ENCODE measurements at places on chromosomes 6 and 20.

- DNase-seq, result no peak
Measured at GRCh38 chr20:41437836-41438235, 71.2 kb upstream of the EMILIN3 start.

- DNase-seq, result no peak
Measured at GRCh38 chr6:156741287-156742073, 35.7 kb upstream of the ARID1B start.

GRCh38 chr6:82144852-82145340, 102.6 kb downstream of the IBTK start:
- no peak for DNase-seq

DNA sequence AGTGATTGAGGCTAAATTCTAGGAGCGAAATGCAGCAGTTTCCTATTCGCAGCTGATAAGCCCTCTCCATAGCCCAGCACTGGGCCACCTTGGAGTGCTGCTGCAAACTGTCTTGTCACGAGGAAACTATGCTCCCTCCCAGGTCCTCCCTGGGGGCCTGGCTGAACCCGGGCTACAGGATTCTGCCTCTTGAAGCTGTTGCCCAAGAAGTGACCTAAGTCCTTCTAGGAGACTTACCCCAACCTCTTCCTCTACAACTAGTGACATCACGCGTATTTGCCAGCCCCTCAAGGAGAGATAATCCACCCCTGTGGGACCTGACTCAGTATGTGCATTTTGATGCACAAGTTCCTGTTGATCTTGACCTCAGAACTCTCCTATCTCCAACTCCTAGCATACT, 26.5 kb upstream of the ZFAND3 start:
- DNase-seq, result no peak

- DNase-seq, result no peak
Measured at GRCh38 chr20:48335308-48336050, 492.3 kb downstream of the PREX1 start.

DNA sequence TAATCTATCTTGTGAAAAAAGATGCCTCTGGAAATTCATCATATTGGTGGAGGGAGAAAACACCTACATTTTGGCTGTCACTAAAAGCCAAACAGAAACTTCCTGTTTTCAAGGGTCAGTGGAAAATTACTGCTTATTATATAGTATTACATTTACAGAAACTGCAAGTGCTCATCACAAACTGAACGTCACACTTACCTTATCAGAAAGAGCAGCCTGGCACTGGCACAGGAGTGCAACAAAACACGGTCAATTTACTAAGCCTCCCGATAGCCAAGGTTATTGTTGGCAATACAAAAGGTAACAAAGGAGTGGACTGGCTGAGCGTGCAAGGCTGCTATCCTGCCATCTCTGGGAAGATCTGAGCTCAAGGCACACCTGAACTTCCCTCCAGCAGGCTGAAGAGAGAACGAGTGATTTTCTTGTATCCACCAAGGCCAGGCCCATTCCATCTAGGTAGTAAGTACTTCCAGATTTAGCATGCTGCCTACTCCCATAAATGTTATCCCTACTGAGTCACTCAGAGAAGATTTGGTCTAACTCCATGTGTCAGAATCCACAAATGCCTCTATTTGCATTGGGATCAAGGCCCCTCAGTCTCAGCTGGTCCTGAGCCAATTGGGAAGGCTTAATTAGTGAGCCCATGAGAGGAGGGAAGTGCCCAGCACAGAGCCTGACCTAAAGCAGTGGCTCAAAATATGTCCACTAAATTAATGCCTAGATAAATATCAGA, 399.8 kb downstream of the BTBD9 start:
- no peak for DNase-seq

DNA sequence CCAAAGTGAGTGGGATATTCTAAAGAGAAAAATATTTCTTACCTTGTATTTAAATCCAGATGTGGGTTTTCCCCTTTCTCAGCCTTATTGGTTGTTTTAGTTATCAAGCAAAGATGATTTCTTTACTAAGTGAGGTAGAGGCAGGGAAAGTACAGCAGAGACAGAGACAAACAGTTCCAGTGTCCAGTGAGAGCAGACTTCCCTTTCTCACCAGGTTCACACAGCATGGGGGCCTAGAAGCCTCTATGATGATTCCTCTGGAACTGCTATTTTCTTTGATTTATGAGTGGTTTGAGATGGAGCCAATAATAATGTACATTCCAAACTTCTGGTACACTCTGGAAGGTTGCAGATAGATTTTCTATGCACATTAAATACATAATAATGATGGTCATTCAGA, 234.0 kb upstream of the MARCKS start:
- DNase-seq, result no peak

GRCh38 chr20:32327087-32327681, 30.9 kb upstream of the ASXL1 start:
- DNase-seq, result no peak

DNA sequence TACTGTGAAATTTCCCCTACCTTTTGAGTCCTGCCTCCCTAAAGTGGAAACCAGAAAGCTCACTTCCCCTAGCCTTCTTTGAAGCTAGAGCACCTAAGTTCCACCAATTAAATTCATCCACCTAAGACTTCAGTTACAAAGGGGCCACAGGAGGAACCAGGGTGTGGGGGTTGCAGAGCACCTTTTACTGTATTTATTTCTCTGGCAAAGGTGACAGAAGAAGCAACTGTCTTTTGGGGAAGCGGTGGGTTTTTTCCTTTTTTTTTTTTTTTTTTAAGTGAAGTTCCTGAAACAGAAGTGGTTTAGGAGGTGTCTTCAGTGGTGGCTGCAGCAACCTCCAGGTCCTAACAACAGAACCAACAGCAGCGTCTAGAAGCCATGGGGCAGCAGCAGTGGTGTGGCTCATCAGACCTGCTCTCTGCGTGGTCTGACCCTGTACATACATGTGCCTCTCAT, 13.1 kb downstream of the PSMB9 start:
- DNase-seq, result no peak

GRCh38 chr6:87803791-87804190, 101.8 kb upstream of the AKIRIN2 start:
- DNase-seq, result no peak

DNA sequence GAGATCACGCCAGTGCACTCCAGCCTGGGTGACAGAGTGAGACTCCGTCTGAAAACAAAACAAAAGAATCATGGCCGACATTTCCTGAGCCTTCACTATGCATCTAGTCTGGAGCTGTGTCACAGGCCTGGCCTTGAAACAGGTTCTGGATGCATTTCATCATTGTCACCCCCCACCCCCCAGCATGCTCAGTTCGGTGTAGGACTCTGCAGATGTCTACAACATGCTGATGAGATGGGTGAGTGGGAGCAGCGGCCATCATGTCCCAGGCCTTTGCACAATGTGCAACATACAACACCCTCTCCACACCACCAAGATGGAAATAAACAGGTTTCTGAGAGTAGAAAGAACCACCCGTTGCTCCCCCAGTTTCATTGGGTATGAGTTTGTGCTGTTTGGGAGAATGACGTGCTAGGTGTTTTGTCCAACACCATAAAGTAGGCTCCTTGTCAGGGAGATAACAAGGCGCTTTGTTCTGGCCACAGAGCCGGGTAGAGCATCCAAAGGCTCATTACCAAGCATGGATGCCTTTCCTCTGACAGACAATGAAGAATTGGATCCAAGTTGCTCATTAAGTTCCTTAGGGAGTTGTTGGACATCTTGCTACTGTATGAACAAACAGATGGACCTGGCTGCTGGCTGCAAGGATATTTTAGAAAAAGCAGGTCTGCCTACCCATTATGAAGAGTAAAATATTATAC, 22.1 kb downstream of the SNHG17 start:
- DNase-seq, result no peak

DNA sequence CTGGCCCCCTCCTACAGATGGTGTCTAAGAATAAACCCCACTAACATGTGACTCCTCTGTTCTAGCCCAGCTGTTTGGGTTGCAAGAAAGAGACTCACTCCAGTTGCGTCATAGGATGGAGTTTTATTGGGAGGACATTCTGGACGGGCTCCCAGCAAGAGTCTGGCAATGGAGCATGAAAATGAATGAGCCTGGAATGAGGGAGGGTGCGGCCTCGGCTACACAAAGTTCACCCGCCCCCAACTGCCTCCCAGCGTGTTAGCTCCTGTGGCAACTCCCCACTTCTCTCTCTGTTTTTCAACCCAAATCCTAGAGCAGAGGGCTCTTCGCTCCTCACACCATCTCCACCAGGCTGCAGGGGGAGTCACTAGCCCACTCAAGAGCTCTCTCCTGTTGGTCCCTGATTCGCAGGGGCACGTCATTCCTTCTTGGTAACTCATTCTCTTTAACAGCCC, 5.1 kb upstream of the ADAM33 start:
- DNase-seq, result no peak

- no peak for DNase-seq
Measured at GRCh38 chr6:2244261-2245102, 923 bp downstream of the GMDS start.

DNA sequence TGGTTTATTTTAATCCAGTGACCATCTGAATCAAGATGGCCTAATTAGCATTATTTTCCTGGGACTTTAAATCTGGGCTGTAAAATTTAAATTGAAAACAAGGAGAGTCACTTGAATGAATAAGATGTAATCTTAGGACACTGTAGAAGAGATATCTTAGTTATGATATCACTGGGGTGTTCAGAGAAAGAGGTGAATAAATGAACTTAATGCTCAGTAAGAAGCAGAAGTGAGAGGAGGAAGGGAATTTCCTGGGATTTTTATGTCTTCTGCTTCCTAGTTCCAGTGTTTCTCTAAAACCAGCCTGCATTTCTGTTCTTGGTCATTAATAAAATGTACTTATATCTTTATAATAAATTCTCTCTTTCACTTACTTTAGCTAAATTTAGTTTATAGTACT, 136.8 kb upstream of the PTPRK start:
- no peak for DNase-seq

- DNase-seq, result peak; percentile 35
Measured at GRCh38 chr6:30885999-30886896, 1.9 kb downstream of the DDR1 start.

DNA sequence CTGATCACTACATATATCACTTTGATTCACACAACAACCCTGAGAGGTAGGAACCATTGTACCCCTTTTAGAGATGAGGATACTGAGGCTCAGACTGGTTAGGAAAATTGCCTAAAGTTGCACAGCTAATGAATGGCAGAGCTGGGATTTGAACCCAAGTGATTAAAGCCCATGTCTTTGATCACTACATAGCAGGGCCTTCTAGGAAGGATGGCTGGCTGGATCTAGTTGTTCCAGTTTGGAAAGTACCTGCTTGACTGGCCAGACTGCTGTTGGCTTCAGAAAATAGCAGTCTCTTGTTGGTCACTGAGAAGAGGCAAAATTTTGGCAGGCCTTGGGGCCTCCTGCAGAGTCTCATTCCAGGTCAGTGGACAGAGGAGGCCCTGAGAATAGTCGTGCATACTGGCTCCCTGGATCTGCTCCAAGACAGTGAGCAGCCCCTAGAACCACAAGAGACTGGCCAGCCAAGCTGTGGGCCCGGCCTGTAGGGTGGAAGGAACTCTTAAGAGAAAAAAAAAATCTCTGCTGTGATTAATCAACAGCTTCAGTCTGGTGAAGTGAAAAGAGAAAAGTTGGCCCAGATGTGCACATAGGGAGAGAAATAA, 17.5 kb downstream of the PPARD start:
- no peak for DNase-seq

DNA sequence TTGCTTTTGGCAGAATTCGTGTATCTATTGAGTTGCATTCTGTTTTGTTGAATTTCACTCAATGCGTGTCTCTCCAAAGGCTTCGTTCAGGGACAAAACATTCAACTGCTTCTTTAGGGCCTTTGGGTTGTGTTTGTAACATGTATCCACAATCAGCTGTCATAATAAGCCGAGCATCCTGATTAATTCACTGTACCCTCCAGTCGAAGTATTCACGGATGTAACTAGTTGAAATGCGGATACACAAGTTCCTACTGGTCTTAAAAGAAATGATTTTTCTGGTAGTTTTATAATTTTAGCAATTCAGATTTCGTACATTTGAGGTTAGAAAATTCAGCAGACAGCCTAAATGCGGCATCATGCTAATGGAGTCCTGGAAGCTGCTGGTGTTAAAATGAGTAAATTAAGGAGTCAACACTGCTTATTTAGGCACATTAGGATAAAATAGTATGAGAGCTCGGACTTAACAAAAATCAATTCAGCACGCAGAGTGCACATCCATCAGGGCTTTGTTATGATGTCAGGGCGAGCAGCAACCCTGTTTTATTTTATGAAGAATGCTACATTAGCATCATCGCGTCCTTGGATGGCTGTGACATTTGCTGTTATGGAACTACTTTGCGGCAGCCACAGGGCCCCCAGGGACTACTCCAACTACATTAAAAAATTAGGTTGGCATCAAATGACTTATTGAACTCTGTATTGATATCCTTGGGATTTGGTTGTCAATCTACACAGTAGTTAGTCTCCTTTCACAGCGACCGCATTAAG, 489.3 kb upstream of the FLRT3 start:
- no peak for DNase-seq

GRCh38 chr6:51531623-51532022, 555.8 kb downstream of the PKHD1 start:
- DNase-seq, result no peak

DNA sequence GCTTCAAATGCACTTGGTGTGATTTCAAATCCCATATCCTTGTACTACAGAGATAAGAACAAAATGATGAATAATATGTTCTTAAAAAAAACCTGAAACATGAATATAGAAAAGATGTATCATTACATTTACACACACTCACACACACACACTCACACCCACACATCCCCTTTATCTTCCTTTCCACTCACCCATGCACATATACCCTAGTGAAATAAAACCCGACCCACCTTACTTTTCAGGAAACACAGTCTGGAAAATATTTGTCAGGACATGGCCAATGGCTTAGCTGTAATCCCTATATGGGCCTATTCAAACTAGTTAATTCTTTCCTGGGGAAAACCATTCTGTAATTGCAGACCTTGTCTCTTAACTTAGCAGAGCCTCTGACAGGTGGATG, 60.8 kb upstream of the EDN1 start:
- DNase-seq, result no peak

- DNase-seq, result no peak
Measured at GRCh38 chr6:112710710-112711109, 363.6 kb downstream of the RFPL4B start.

- no peak for DNase-seq
Measured at GRCh38 chr20:51469046-51469445, 73.5 kb downstream of the NFATC2 start.

- no peak for DNase-seq
Measured at GRCh38 chr20:34233687-34234086, 7.5 kb upstream of the ASIP start.

GRCh38 chr6:47419621-47420020, 58.0 kb upstream of the CD2AP start:
- no peak for DNase-seq

- DNase-seq, result no peak
Measured at GRCh38 chr6:146041282-146041681, 12.4 kb downstream of the GRM1 start.

DNA sequence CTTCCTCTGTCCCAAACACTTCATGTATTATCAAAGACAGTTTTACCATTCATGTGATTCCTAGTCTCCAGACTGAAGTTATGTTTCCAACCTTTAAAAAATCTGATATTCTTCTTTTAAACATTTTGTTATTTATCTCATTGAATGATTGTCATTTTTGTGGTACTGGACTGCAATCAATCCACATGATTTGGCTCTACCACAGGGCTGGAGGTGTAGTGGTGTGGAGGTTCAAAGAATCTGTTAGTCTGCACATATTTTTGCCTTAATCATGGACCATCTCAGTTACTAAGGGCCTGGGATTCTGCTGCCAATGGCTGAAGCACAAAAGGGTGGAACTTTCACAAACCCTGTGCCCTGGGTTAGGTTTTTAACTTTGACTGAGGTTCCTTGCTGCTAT, 164.1 kb upstream of the JAG1 start:
- no peak for DNase-seq

Measured in stimulated activated CD4-positive, alpha-beta T cell treated with anti-CD3 and anti-CD28 coated beads, Interleukin-1b, Interleukin-23, amount 100 ng/mL, for 48 hours (primary cell).